ENCODE measurements at places on chromosomes 16 and 17.

GRCh38 chr17:16398270-16399267 lies 16.8 kb upstream of the TRPV2 start:
- DNase-seq, result no peak

DNA sequence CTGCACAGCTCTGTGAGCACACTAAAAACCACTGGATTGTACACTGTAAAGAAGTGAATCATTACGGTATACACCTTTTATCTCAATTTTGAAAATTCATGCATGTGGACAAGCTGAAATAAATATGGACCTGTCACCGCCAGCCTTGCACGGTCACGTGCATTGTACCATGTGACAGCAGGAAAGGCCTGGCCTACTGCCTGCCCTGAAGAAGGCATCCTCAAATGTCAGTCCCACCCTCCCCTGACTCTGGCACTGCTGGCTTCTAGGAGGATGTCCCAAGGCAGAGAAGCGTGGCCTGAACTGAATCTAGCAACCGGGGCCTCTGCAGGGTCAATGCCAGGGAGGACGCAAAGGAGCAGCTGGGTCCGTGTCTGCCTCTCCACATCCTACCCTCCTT lies 34.6 kb downstream of the SLC38A8 start:
- DNase-seq, result no peak

- DNase-seq, result peak; percentile 15
These were observed at the start of gene SPECC1 for GRCh38 chr17:20009302-20010098. Gene SPECC1, plus strand, starts transcription at chr17:20009359. Its CDS starts 87,293 bp downstream, at chr17:20096652.

DNA sequence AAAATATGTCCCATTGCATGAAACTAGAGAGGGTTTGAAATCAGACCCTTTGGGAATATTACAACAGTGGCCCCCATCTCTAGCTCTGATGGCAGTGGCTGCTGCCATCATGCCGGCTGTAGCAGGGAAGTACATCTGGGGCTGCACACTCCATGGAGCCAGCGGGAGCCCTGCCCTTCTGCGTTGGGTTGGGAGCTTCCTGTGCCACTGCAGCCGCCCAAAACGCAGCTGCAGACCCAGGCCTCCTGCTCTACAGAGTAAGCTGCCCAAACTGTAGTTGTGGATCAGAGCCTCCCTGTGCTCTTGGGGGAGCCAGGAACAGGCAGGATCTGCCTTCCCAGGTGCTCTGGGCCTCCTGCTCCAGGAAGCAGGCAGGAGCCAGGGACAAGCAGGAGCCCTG lies 450.0 kb downstream of the HS3ST3B1 start:
- DNase-seq, result no peak

- DNase-seq, result no peak
These were observed 411.8 kb upstream of the SALL1 start for GRCh38 chr16:51562891-51563290.

- no peak for DNase-seq
These were observed 72.3 kb downstream of the GP2 start for GRCh38 chr16:20255002-20255401.

DNA sequence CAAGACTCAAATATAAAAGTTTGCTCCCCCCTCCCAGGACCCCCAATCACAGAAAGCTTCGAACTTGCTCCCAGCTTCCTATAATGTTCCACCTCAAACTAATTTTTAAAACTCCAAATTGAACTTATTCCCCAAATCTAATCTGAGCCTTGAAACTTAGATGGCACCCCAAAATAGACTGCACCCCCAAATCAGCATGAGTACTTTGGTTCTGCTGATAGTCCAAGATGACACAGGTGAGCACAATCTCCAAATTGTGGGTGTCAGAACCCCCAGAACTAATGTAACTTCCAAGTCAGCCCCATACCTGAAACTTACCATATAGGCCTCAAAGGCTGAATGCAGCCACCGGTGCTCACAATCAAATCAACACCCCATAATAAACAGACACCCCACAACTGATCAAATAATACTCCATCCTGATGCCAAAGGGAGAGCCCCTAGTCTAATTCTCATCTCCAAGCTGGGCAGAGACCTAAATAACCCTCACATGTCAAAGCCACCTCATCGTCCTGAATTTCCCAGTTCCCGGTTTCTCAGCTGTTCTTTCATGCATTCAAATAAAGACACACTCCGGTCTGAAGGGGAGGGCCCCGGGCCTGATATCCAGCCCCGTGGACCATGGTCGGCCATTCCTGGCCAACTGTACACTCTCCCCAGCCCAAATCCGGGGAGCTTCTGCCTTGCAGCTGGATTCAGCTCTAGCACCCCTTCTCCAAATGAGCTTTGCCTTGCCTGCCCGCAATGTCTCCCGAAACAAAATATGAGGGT lies 1.8 kb upstream of the BCL6B start:
- DNase-seq, result no peak

DNA sequence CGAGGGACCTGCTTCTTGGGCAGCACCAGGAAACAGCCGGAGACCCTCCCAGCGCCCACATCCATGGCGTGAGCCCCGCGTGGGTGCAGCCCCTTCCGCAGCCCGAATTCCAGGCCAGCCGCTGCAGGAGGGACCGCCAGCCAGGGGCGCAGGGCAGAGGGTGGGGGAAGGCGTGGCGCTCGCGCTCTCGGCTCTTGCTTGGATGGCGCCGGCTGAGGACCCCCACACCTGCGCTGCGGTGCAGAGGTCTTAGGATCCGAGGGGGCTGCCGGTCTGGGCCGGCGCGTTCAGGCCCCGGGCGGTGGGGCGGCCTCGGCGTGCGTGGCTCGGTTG lies 28.8 kb downstream of the ACTG1 start:
- DNase-seq, result no peak

DNA sequence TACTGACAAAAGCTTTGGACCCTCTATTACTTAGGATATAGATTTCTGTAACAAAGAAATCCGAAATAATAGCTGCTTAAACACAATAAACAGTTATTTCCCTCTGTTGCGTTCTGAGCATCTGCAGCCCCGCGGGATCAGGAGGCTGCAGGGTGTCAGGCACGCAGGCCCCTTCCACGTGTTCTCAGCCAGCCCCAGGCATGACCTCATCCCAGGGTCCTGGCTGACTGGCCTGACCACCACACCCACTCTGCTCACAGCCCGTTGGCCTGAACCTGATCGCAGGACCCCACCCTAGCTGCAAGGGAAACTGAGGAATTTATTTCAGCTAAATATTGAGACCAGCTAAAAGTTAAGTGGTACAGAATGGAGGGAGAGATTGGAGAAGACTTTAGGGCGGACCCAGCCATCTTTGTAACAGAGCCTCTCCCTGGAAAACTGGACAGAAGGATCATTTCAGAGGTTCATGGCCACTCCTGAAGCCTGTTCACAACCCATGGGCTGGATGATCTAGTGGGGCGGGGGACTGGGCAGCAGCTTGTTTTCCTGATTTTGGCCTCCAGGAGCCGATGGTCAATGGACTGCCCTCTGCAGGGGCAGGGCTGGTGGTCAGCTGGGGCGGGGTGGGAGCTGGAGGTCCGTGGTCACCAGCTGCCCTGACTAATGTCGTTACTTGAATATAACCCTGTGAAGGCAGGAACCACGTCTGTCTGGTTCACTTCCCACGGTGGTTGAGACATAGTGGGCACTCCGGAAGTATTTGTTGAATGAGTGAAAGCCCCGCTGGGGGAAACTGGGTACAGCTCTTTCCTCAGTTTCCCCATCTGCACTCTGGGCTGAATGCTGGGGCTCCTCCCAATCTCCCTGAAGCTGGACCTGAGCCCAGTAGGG lies 10.9 kb downstream of the CETP start:
- DNase-seq, result no peak

DNA sequence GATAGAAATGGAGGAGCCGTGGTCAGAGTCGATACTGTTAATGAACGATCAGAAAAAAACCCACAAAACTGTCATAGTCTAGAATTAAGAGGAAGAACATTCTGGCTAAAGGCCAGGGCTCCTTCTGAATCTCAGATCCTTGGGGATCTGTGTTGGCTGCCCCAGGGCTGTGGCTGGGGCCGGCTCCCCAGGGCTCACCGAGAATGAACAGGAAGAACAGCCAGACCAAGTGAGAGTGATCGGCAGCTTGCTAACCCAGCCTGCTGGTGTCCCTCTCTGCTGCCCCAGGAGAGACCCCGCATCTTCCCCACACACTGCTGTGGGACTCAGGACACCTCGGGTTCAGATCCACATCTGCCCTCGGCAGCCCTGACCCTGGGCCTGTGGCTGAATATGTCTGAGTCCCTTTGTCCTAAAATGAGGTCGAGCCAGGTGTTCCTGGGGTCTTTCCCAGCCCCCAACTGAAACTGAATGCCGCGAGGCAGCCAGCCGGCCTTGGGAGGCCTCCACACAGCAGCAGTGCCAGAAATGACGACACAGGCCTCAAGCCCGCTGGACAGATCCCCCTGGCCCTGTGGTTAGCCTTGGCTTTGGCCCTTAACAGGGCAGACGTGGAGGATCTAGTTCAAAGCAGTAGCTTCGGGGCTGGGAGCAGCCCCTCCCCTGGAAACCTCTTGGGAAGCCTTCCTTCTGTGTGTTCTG lies 23.9 kb upstream of the CLEC18A start:
- DNase-seq, result no peak

All from bone marrow (tissue), 2 donors.